Occipital lobe (tissue), 3 donors: ENCODE measurements at places on chromosomes 3 and 15. TPM values are rescaled to one million over a fixed set of nuclear protein-coding genes. Genes with fewer than 3 reads are reported as not detected.

DNA sequence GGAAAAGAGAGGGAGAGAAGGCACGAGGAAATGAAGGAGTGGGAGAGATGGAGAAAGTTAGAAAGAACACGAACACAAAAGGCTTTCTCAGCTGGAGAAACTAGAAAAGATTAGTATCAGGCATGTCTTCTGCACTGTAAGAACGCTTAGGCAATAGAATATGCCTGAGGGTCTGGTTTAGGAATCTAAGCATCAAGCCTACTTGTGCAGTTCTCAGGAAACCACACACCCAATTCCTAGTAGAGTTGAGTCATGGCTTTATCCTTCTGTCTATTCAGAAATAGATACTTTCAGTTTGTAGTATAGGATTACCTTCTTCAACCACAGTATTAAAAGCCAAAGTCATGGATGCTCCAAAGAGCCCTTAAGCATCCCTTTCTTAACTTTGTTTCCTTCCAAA, 969.4 kb downstream of the NTRK3 start:
- no peak for DNase-seq

DNA sequence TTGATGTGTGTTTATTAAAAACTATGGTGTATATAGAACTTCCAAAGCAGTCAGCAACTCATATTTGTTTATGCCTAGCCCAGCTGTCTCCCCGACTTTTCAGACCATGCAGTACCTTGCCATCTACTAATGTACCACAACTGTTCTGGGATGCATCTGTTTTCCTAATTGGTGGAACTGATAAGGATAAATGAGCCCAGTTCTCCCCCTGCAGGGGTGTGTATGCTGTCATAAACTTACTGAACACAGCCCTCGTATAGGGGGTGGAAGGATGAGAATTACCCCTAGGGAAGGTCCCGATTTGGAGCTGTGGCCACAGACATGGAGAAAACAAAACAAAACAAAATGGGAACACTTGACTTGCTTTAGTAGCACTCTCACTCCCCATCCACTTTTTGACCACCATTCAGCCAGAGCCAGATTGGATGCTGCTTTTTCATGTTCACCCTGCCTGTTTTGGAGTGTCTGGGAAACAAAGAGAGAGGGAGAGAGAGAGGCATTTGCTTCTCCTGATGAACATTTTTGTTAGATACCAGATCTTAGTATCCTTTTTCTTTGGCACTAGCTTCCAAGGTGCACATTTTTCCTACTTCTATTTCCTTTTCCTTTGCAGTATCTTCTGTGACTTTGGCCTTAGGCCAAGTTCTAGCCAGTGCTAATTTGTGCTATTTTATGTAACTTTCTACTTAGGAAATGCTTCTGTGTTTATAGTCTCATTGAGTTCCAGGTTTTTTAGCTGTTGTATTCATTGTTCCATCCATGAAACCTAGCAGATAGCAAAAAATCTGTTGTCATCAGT, 29.1 kb downstream of the CADM2 start:
- no peak for DNase-seq

The CRYBG3 gene
- total RNA-seq = 5.9 TPM

The CLSTN2 gene
- 10.3 TPM for total RNA-seq

The STRA6 gene
- total RNA-seq = 2.3 TPM

DNA sequence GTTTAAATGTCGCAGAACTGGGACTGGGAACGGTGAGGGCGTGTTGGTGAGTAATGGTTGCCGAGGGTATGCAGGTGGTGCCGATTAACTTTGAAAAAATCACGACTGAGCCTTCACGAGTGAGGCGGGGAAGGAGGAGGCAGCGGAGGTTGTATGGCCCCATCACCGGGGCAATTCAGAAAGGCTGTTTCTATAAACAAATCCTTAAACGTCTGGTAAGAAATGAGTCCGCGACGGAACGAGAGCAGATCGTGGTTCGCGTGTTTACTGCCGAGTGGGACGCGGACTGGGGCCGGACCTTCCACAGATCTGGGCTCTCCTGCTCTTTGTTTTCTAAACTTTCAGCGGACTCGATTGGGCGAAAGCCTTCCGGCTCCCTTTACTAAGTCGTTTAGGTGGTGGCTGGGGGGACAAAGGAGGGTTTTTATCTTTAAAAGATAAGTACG, 2.7 kb downstream of the IGF1R start:
- DNase-seq = no peak

- no peak for DNase-seq
Observed at GRCh38 chr3:181929501-181929900, 217.8 kb downstream of the SOX2 start.

DNA sequence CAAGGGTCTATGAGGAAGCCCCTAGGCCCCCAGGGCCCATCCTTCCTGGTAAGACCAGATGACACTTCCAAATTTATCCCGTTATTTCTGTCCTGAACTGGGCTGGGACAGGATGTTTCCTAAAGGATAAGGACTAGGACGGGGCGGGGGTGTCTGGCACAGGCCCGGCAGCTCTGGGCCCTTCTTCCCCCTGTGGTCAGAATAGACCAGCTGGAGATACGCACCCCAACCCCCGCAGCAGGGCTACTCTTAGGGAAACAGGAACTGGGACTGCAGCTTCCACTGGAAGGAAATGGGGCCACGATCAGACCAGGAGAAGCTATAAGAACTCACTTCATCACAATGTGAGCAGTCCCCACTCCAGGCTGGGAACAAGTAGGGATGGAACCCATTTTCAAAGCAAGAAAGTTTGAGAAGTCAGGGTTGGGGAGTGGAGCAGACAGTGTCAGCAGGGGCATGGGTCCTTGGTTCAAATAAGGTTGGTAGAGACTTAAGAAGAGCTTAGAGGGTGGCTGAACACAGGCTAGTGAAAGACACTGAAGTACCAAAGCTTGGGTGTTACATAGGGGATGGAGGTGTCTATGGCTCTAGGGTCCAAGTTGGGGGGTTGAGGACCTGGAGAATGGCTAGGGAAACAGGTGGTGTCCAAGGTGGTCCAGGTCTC, 1.1 kb downstream of the NCKIPSD start:
- DNase-seq = peak; percentile 29
